ENCODE measurements at places on chromosomes 11 and 22.

GRCh38 chr11:132792341-132793140 lies 739.8 kb downstream of the OPCML start:
- DNase-seq, result no peak

DNA sequence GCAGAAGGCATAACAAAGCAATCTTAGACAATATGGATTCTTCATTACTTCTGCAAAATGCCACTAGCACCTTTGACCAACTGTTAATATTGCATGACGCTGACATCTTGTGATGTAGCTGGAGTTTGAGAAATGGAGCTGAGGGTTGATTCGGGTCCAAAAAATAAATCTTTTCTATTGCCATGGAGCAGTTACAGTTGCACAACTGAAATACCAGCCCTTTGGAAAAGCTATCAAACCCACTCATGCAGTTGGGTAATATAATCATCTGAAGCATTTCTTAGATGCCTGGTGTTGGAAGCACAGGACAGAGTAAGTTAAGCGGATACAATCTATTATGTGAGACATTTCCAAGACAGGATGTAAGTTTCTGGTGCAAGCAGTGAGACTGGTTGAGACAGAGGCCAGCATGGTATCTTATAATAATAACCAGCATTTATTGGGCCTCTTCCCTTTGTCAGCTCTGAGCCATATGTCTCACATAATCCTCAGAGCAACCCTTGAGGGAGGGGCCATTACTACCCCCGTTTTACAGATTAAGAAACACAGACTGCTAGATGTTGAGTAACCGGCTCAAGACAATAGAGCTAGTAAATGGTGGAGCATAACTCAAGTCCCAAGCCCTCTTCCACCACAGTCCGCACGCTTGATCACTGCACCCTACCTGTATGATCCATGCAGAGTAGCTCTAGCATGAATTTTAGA lies 74.9 kb upstream of the CAPRIN1 start:
- no peak for DNase-seq

GRCh38 chr22:32987081-32987631 lies 71.0 kb downstream of the SYN3 start:
- no peak for DNase-seq

GRCh38 chr11:128146926-128147605 lies 440.3 kb downstream of the ETS1 start:
- DNase-seq, result no peak

GRCh38 chr22:40007853-40008710 lies 13.3 kb downstream of the FAM83F start:
- DNase-seq, result no peak

GRCh38 chr11:35173616-35174566 lies 34.9 kb downstream of the CD44 start:
- DNase-seq, result no peak

GRCh38 chr11:44967930-44968496 lies 17.3 kb upstream of the TP53I11 start:
- DNase-seq, result no peak

Data from CD4-positive, alpha-beta T cell (primary cell).